Left lobe of liver (tissue), 2 donors: ENCODE measurements at places on chromosomes 16 and 17.

DNA sequence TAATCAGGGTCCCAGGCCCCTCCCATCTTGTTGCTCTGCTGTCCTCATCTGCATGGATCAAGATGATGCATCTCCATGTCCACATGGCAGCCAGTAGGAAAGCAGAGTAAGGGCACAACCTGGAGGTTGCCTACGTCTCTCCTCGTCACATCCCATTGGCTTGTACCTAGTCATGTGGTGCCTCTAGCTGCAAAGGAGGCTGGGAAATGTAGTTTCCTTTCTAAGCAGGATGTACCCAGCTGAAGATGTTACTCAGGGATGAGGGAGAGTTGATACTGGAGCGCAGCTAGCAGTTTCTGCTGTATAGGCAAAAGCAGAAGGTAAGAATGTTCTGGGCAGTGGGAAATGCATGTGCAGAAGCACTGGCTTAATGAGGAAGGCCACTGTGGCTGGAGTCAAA is 20.8 kb downstream of the ABCC1 start:
- no peak for DNase-seq

DNA sequence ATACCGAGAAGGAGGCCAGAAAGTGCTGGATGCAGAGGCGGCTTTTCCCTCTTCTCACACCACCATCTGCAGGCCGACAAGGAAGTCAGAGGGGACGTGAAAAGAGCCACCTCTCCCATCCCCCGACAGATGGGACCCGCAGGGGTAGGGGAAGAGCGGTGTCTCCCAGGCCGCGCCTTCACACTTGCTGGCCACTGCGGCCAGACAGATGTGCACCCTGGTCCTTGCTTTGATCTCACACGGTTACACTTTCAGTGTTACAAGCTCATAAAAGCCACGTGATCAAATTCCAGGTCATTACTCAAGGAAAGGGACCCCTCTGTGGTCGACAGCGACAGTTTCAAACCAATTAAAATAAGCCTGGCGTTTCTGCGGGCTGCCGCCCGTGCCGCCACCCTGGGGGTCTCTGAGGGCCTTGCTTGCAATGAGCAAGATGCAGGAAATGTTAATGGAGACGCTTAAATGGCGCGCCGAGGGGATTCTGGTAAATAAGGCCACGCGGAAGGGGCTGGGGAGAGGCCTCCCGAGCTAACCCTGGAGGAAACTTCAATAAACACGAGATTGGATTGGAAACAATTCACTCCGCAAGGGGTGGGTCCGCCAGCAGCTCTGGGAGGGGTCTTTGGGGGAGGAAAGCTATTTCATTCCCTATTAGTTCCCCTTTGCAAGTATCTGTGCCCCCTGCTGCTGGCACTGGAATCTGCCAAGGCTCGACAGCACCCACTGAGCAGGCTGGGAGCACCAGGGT is 240.9 kb downstream of the ENGASE start:
- DNase-seq, result no peak

DNA sequence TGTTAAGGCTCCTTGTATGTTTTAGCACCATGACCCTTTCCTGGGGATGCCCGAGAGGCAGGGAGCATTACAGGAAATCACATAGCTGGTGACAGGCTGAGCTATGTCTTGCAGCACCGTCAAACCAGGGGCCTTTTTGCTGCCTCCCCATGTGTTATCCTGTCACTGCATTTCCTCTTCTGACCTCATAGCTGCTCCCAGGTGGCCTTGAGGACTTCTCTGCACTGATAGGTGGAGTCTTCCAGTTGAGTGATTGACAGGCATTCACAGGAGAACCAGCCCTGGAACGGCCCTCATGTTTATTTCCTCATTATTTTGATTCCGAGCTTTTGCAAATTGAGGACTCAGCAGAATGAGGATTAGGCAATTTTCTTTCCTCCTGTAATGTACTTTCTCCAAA is 349.6 kb downstream of the HAPSTR1 start:
- no peak for DNase-seq

DNA sequence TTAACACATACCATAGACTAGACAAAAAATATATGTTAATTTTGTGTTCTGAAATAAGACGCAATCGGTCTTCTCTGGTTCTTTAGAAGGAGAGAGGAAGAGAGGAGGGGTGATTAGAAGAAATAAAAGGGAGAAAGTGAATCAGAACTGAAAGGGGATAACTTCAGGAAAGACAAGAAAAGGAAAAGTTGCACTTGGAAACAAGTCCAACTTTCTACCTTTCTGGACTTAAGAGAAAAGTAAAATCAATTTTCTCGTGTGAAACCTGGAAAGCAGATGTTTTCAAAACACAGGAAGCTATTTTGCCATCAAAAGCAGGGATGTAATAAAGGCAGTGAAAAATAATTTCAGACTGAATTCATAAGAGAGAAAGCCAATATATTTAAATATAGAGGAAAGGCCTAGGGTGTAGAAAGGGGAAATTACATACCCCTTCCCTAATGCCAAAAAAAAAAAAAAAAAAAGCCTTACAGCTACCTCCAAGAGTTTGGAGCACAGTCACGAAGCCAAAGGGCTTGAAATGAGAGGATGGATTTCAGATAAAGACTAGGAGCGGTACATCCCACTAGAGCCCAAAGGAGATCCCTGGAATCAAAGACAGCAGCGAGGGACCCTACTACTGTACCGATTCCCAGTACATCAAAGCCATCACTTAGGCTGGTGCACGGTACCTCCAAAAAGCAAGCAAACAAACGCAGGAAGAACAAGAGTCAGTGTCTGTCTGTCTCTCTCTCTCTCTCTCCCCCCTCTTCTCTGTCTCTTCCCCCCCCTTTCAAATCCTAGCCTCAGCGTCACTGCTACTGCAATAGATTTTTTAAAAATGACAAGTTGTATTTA is 12.1 kb upstream of the ZFHX3 start:
- no peak for DNase-seq

GRCh38 chr17:43114151-43114552 is 11.0 kb downstream of the BRCA1 start:
- no peak for DNase-seq

DNA sequence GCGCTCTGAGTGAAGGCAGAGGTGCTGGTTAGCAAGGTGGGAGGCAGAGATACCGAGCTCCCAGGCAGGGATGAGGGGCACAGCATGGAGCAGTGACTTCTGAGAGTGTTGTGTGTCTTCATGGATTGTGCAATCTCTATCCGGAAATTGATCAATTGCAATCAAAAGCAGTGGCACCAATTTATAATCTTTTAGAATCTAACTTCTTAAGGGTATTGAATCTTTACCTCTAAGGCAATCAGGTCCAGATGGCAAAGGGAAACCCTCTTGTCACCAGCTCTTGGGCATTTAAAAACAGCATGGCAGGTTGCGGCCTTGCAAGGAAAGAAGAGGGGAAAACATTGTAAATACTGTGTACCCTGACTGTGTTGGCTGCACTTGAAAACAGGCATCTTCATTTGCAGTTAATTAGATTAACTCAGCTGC is 58.0 kb upstream of the MRTFB start:
- DNase-seq, result no peak

- peak; percentile 84 for DNase-seq
Measured at GRCh38 chr16:85821390-85822135, 22.1 kb downstream of the COX4I1 start.

DNA sequence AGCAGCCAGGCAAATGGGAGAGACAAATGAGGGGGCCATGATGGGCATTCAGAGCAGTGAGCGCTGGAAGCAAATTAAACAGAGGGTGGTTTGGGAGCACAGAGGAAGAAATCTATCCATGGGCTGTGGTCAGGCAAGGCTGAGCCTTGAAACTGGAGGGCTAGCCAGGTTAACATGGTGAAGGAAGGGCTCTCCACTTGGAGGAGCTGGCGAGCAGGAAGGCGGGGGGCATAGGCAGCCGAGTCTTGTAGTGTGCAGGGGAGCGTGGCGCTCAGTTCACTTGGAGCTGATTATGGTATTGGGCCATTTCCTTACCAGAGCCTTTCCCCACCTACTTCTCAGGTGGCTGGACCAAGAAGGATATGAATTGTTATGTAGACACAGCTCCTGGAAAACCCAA is 189.7 kb downstream of the SNX29 start:
- no peak for DNase-seq

GRCh38 chr16:70694088-70694867 is 8.4 kb upstream of the MTSS2 start:
- no peak for DNase-seq

DNA sequence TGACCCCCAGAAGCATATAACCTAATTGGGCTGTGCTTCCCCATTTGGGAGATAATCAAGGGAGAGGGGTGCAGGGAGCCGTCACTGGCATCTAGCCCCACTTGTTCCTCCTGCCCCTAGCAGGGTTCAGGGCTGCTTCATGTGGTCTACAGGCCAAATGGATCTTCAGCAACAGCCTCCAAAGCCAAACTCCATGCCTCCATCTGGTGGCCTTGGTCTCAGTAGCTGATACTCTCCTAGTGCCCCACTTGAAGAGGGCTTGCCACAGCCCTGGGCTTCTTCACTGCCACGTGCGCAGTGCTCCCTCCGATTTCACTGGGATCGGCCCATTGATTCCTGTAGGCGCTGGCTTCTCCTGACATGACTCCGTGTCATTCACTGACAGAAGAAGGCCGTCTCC is 24.6 kb downstream of the LYRM9 start:
- DNase-seq, result no peak

DNA sequence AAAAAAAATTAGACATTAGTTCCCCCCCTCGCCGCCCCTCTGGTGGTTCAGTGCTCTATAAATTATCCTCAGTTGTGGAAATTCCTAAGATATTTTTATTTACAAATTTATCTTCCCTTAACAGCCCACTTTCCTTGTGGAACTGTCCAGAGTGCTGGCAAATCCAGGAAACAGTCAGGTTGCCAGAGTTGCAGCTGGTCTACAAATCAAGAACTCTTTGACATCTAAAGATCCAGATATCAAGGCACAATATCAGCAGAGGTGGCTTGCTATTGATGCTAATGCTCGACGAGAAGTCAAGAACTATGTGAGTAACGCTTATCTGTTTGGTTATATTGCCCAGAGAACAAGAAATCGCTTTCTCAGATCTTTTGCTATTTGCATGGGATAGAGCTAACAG is 2.9 kb downstream of the KPNB1 start:
- DNase-seq, result no peak

GRCh38 chr16:1559446-1559975 is 26.0 kb downstream of the TMEM204 start:
- DNase-seq, result no peak

GRCh38 chr16:1407753-1408152 is 6.8 kb downstream of the UNKL start:
- no peak for DNase-seq

DNA sequence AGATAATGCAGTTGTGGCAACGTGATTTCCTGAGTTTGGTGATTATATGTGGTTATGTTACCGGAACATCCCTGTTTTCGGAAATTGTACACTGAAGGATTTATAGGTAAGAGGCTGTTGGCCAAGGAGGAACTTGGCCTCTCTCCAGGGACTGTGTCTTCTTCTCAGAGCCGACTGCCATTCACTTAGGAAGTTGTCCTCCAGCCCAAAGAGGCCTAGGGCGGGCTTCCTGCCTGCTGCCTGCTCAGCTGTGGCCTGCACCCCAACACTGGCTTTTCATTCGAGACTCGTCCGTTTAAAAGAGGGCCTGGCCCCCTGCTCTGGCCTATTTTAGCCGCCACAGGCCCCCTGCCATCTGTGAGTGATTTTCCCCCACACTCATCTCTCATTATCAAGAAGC is 64.3 kb downstream of the ZDHHC7 start:
- DNase-seq, result no peak

- DNase-seq, result no peak
Measured at GRCh38 chr17:46964315-46965265, 14.5 kb downstream of the RPRML start.

DNA sequence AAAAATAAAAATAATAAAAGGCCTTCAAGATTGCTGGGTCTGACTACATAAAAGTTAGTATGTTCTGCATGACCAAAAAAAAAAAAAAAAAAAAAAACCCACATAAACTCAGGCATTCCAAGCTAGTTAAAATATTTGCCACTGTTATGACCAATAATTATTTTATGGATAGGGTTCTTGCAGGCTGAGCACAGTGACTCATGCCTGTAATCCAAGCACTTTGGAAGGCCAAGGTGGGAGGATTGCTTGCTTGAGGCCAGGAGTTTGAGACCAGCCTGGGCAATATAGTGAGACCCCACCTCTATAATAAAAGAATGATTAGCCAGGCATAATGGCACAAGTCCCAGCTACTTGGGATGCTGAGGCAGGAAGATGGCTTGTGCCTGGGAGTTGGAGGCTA is 8.1 kb downstream of the SCNN1B start:
- DNase-seq, result no peak

DNA sequence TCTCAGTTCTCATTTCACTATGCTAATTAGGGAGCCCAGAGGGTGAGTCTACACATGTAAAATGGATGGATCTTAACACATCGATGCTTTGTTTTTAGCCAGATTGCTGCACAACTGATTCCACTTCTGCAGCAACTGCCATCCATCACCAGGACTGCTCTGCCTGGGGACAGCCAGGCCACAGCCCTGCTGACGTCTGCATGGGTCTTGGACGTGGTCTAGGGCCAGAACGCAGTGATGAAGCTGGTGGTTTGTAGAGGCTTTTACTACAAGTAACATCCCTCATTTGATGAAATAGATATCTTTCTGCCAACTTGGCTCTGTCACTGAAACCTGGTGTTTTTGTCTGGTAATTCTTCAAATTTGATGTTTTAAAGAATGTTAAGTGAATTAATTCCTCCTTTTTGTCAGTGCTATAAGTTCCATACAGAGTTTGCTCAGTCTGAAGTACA is 50.6 kb downstream of the MARCHF10 start:
- no peak for DNase-seq

DNA sequence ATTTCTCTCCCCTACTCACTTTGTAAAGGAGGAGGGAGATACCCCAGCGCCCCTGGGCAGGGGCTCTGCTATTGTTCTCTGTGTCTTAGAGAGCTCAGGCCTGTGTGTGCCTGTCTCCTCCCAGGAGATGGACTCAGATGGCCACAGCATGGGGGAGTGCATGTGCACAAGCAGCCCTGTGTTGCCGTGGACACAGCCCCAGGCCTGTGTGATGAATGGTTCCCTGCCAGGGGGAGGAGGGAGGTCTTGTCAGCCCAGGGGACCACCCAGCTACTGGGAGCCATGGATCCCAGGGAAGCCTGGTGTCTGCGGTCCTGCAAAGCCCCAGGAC is 26.3 kb downstream of the GINS2 start:
- DNase-seq, result no peak

GRCh38 chr17:72724267-72724666 is 368.2 kb downstream of the SLC39A11 start:
- no peak for DNase-seq

GRCh38 chr16:71840052-71840451 is 5.7 kb upstream of the ATXN1L start:
- DNase-seq, result no peak

- DNase-seq, result no peak
Measured at GRCh38 chr16:73545755-73546154, 497.8 kb upstream of the ZFHX3 start.

- DNase-seq, result no peak
Measured at GRCh38 chr17:78583091-78583490, 5.9 kb upstream of the DNAH17 start.

DNA sequence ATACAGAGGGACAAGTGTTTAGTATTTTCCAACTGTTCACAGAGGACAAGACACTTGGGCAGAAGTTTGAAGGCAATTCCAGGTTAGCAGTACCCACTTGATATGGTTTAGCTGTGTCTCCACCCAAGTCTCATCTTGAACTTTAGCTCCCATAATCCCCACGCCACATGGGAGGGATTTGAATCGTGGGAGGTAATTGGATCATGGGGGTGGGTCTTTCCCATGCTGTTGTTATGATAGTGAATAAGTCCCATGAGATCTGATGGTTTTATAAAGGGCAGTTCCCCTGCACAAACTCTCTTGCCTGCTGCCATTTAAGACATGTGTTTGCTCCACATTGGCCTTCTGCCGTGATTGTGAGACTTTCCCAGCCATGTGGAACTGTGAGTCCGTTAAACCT is 668.9 kb downstream of the MAF start:
- no peak for DNase-seq

GRCh38 chr17:76271669-76272540 is 6.8 kb downstream of the UBALD2 start:
- peak; percentile 48 for DNase-seq
